ENCODE measurements at places on chromosomes 6 and 20. TPM values are rescaled to one million over a fixed set of nuclear protein-coding genes. Genes with fewer than 3 reads are reported as not detected.

DNA sequence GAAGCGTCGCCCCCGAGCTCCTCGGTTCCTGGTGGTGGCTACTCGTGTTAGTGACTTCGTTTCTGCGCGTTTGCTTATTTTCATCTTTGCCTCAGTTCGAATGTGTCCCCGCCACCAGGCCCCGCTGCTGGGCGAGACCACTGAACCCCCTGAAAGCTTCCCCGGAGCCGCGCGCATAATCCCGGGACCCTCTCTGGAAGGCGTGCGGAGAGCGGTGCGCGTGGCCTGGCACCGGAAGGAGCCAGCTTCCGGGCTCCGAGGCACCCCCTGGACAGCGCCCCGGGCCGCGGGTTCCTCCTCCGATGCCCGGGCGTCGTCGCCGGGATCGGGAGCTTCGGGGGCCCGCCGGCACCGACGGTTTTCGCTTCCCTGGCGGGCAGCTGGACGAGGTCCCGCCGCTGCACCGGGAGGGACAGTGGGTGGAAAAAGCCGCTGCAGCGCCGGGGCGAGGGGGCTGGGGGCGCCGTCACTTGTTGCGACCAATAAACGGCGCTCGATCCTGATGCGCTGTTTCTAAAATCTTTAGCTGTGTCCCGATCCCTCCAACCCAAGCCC, 643 bp upstream of the SLC35D3 start:
- H3K27ac ChIP-seq = no peak overlapping the region
- H3K27me3 ChIP-seq = peaks cover 63% of the 10 kb centered on the region
- H3K4me1 ChIP-seq = peaks cover 28% of the 10 kb centered on the region
- H3K36me3 ChIP-seq = no peaks in the 10 kb centered on the region
- H3K4me3 ChIP-seq = peak overlapping the region; percentile 61
- no peak for DNase-seq

GRCh38 chr20:57265997-57266290, 497 bp downstream of the BMP7 start:
- H3K4me3 ChIP-seq = no peak overlapping the region
- H3K36me3 ChIP-seq = no peaks in the 10 kb centered on the region
- no peak overlapping the region for H3K27ac ChIP-seq
- H3K4me1 ChIP-seq = no peaks in the 10 kb centered on the region
- no peak for DNase-seq

DNA sequence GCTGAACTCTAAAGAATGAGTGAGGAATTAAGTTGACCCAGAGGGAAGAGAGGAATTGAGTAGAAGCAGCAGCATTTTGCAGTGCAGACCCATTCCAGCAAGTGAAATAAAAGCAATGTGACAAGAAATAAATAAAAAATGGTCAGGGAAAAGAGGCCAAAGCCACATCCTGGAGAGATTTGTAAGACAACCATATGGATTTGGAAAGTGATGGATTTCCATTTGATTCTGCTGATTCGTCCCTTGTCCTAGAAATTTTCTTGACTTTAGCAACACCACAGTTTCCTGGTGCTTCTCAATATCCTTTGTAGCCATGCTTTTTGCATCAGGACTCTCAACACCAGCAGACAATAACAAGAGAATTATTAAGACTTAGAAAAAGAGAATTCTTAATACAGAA, 29.8 kb downstream of the ANKEF1 start:
- H3K4me1 ChIP-seq = no peaks in the 10 kb centered on the region
- DNase-seq = no peak
- peaks cover 8% of the 10 kb centered on the region for H3K27me3 ChIP-seq
- H3K36me3 ChIP-seq = no peaks in the 10 kb centered on the region
- H3K27ac ChIP-seq = no peak overlapping the region

DNA sequence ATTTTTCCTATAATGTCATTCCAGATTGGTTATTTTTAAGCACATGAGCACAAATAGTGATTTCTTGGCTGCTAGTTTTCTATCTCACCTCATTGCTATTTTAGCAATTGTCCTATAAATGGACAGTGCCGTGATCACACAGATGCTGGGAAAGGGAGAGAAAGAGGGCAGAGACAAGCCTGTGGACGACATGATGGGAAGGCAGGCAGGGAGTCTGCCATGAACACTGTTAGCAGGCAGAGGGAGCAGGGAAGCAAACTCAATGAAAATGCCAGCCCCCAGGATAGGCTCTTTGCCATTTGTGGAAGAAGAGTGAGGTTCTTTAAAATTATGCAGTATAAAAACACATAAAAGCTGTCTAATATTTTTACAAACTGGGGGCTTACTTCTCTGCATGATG, 96.8 kb downstream of the ADTRP start:
- H3K27ac ChIP-seq = no peak overlapping the region
- peaks cover 2% of the 10 kb centered on the region for H3K36me3 ChIP-seq
- H3K27me3 ChIP-seq = peaks cover 4% of the 10 kb centered on the region
- DNase-seq = no peak
- no peak overlapping the region for H3K4me3 ChIP-seq
- H3K4me1 ChIP-seq = no peaks in the 10 kb centered on the region

CEP85L gene
- total RNA-seq = 48.7 TPM

RIPOR2 gene
- total RNA-seq = 156 TPM
